Panc1 (cell line): ENCODE measurements at places on chromosomes 3 and 15.

DNA sequence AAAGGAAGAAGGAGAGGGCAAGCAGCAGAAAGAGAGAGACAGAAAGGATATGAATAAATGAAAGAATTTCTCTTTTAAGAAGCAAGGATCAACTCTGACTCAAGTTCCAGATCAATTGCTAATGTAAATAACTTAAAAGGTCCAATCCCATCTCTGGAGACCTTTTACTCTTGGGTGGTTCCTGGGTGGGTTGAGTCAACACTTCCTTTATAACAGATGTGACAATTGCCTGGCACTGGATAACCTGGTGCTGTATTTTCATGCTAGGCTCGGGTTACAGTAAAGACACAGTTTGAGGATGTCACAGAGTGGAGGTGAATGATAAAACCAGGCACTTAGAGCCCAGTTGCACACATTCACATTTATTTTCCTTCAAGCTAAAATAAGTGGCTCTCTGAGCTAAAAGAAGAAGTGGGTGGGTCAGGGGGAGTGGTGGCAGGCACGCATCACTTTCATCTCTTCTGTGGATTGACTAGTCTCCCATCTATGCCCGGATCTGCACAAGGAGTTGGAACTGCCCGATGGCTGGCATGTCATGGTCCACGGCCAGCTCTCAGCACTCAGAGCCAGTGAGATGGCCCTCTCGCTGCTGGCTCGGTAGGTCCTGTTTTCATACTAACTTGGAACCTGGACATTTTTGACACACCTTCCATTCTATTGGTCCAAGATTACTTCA lies 465.8 kb downstream of the FOXP1 start:
- DNase-seq: no peak

GRCh38 chr15:47273864-47274263 lies 443.4 kb upstream of the SEMA6D start:
- DNase-seq: no peak

DNA sequence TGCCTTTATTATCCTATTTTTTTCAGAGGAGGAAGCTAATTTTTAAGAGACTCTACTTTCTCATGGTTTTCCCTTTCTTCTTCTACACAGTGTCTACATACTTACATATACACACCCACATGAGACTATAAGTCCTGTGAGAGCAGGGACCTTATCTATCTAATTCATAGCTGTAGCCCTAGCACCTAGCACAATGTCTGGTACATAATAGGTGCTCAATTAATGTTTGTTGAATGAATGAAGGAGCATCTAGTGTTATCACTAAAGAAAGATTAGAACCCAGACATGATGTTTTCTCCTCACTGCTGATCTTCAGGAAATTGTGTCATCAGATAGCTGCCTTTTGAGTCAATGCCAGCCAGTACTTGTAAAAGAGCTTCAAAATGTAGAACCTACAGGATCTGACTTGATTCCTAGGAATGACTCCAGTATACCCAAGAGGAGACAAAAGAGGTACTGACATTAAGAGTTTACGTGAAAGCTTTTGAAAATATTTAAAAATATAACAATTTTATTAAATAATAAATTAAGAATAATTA lies 2.5 kb downstream of the SCG5 start:
- DNase-seq: no peak

- DNase-seq: no peak
These were observed 30.6 kb upstream of the CERS3 start for GRCh38 chr15:100559330-100559729.

- DNase-seq: no peak
These were observed 27.3 kb upstream of the RAD18 start for GRCh38 chr3:8990266-8991215.

GRCh38 chr3:139107424-139108252 lies 62.9 kb upstream of the PRR23C start:
- DNase-seq: no peak

DNA sequence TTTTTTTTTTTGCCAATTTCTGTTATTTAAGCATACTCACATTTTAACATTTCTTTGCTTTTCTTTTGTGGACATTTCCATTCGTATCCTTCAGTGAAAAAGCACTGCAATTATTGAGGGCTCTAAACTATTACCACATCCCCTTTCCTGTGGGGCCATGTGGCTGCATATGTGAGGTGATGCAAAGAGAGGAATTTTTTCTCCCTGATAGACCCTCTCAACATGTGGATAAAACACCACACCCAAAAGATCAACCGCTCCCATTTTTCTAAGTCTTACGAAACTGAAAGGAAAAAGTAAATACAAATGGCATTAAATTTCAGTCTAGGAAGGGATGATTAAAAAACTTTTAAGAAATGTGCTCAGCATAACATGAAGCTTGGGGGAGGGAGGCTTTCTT lies 68.8 kb downstream of the DNAJC13 start:
- no peak for DNase-seq

DNA sequence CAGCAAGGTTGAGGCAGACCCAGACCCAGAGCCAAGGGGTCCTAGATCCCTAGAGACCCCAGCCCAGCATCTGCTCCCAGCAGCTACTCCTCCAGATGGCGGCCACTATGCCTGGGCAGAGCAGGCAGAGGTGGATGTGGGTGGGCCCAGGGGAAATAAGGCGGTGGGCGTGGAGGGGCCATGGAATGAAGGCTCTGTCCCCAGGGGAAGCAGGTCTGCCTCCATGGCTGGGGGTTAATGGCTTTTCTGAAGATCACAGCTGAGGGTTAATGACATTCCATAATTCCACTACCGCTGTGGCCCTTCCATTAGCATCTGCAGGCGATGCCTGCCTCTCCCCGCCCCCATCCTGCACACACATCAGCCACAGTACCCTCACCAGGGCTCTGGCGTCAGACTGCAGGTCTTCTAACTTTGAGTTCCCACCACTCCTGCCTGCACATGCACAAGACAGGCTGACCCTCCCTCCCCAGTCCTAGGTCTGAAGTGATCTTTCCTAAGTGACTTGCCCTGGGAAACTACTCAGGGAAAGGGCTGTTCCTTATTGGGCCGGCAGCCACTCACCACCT lies 41.2 kb downstream of the CCDC33 start:
- DNase-seq: no peak

- no peak for DNase-seq
These were observed 26.9 kb downstream of the MAP2K1 start for GRCh38 chr15:66413579-66413978.

DNA sequence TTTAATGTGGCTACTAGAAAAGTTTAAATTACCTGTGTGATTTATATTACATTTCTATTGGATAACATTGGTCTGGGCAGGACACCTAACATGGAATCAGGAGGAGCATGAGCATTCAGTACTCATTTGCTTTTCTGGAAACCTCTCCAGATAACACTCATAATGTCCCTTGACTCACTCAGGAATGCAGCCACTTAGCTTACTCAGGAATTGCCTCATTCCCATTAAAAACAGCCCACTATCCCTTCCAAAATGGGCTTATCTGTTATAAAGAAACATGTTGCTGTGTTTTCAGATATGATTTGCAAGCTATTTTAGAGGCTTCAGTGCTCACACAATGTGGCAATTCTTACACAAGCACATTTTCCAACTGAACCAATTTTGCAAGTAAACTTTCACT lies 17.1 kb downstream of the GBE1 start:
- DNase-seq: peak; percentile 66

DNA sequence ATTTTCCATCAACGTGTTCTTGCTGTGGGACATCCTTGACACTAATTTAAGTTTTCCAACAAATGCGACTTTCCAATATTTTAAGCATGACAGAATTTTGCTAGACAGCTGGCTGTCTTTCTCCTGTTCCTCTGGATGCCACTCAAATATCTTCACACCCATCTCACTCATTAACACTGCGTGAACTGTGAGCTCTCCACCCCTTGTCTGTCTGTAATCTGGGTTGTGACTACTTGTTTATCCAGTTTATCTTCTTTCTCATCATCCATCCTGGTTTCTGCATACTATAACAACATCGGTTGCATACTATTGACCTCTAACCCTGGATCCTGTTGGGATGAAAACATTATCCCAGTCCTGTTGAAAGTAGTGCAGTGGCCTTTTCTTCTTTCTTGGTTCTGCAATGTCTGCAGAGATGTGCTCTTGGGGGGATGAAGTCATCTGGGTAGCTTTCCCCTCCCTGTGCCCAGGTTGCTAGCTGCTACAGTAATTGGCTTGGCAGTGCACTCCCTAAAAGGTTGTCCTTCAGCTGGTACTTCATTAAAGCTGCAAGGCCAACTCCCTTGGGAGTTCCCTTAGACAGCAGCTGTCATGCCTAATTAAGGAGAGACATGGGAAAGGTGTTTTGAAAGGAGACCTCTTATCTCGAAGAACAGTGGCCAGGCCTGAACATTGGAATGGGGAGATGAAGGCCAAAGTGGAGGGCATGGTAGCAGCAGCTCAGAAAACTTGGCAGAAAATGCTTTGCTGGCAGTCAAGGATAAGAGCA lies 24.7 kb downstream of the KAT2B start:
- DNase-seq: no peak

DNA sequence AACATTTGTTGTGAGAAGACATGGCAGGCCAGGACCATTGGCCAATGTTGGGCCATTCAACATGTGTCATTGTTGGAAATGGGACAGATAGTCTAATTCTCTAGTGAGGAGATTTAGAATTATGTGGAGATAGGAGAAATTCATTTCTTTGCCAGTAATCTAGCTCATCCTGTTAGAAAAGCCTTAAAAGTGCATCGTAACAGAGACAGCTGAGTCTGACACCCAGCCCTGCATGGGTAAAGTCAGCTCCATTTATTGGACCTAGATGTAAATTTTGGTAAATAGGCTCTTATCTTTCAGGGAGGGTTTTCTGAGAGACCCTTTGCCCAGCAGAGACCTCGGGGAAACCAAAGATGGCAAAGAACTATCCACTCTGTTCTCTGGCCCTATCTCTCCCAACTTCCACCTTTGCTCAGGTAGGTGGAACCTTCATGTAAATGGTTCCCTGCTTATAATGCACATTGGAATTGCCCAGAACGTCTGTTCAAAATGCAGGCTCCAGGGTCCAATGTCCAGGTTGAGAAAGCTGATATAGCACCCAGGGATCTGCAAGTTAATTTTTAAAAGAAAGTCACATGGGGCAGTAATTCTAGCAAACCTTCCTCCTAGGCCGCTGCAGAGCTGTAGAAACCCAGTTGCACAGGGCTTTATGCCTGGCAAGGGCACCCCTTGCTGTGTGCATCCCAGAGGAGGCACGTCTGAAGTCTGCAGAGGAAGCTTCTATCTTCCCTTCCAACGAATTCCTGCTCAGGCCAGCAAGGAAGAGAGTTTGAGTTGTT lies 365.9 kb upstream of the PROK2 start:
- DNase-seq: no peak

DNA sequence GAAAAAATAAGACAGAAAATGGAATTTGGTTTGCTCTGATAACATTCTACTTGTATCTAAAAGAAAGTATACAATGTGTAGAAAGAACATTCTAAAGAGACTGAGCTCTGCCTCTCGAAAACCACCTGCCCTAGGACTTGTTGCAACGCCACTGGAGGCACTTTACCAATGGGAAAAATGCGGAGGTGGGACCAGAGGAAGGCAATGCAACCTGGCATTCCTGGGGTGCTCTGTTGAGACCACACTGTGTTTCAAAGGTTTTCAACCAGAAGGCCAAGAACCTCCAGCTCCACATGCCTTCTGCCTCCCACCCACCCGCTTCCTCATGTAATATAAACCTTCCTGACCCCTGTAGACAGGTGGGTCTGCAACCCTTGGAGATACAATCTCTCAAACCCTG lies 4.5 kb downstream of the PROK2 start:
- DNase-seq: no peak

DNA sequence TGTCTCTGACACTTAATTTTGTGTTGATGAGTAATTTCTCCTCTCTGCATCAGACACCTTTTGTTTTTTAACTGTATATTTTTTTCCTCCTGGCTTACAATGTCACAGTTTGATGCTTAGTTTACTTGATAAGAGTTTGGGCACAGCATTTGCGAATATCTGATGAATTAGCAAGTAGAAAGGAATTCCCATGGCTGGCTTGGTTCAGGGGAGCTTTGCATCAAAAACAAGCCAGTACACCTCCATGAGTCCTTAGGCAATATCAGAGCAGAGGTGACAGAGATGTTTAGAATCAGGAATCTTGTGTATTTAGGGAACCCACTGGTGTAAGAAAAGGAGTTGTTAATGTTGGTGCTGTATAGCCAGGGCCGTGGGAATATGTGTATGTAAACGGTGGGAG lies 9.3 kb downstream of the ARHGEF26 start:
- DNase-seq: no peak

GRCh38 chr15:73907035-73907408 lies 19.2 kb upstream of the LOXL1 start:
- DNase-seq: no peak

DNA sequence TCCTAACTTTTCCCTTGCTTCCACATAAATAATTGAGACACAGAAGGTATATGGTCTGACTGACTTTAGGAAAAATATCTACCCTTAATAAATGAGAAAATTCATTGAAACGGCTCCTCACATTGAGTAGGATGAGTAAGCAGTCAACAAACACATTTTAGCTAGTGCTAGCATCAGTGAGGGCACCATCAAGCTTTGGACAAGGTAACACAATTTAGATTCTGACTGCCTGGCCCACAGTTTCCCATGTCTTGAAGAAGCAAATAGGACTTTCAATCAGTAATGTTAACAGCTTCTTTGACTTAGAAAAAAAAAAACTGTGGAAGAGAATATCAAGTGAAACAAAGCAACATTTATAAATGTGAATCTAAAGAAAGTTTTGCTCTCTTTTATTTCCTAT lies 70.1 kb upstream of the MBNL1 start:
- DNase-seq: no peak

GRCh38 chr3:155242342-155242741 lies 51.1 kb downstream of the STRIT1 start:
- DNase-seq: no peak
